ENCODE measurements at places on chromosomes 11 and 22.

- no peak for DNase-seq
Measured at GRCh38 chr11:68460741-68461574, at the start of gene PPP6R3. TSS of gene PPP6R3 (plus strand) at chr11:68460752. CDS start at chr11:68537665, 76,913 bp downstream.

- no peak for DNase-seq
Measured at GRCh38 chr11:30143098-30143705, 87.6 kb upstream of the FSHB start.

GRCh38 chr22:50672471-50673230 is at the start of gene SHANK3:
TSS of gene SHANK3 (plus strand) at chr22:50672823.
- DNase-seq = no peak

- no peak for DNase-seq
Measured at GRCh38 chr11:116217006-116217405, 555.8 kb downstream of the BUD13 start.
